Activated naive CD4-positive, alpha-beta T cell (primary cell): ENCODE measurements at places on chromosomes 11 and 22.

DNA sequence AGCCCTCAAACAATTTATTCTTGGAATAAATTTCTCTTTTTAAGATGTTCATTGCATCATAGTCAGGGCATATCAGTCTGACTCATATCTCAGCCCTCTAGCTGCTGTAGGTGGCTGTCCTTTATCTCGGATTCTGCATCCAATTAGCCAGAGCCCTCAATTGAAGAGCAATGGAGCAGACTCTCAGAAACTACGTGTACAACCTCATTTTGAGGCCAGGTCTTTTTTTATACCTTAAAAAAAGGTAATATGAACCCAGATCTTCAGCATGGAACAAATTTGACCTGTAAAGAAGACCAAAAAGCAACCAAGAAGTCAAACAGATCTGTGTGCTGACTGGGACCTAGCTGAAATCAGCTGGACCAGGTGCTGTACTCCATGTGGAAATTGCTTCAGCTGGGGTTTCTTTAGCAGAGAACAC is 8.7 kb downstream of the OR52A5 start:
- no peak for DNase-seq

DNA sequence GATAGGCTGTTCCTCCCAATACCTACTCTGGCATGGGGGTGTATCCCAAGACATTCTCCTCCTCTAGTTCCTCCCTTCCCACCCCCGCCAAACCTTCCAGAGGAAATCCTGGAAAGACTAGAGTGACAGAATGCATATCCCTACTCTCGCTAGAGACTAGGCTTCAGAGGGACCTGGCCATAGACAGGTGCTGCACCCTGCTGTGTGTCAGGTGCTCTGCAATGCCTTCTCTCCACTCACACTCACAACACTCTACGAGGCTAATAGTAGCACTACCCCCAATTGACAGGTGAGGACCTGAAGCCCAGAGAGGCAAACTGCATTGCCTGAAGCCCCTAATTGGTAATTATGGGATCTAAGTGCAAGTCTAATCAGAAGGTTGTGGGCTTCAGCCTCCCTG is 46.2 kb upstream of the LMO1 start:
- DNase-seq = no peak

GRCh38 chr11:44167046-44167445 is 71.6 kb downstream of the EXT2 start:
- no peak for DNase-seq

DNA sequence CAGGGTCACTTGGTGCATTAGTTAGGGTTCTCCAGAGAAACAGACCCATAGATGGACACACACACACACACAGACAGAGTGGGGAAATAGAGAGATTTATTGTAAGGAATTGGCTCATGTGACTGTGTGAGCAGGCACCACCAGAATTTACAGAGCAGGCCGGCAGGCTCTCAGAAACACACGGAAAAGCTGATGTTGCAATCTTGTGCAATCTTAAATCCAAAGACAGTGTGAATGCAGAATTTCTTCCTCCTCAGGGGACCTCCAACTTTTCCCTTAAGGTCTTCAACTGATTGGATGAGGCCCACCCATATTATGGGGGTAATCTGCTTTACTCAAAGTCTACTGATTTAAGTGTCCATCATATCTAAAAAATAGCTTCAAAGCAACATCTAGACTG is 49.8 kb downstream of the APIP start:
- no peak for DNase-seq

GRCh38 chr22:49964136-49965090 is 3.8 kb downstream of the PIM3 start:
- no peak for DNase-seq

GRCh38 chr11:120571476-120571875 is 59.9 kb downstream of the GRIK4 start:
- no peak for DNase-seq

DNA sequence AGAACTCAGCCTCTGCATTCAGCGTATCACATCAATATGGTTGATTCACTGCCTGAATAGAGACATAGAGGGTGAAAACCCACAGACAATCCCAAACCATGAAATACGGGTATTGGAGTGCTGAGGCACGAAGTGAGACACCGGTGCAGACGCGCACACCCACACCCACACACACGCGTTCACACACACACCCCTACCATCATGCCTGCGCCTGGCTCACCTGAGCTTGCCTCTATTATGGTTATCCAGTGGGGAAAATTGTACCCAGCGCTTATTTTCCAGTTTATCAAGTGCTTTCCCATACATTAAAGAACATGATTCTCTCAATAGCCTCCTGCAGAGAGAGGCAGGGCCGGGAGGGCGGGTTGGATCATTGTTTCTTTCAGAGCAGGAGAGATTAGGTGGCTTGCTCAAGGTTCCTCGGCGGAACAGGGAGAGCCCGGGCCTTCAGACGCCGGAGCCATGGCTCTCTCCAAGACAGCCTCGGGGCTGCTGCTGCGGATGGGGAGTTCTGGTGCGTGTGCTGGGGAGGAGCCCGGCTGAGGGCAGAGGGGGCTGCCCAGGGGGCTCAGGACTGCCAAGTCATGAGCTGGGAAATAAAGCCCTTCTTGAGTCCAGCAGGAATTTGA is 78.9 kb upstream of the THY1 start:
- no peak for DNase-seq

DNA sequence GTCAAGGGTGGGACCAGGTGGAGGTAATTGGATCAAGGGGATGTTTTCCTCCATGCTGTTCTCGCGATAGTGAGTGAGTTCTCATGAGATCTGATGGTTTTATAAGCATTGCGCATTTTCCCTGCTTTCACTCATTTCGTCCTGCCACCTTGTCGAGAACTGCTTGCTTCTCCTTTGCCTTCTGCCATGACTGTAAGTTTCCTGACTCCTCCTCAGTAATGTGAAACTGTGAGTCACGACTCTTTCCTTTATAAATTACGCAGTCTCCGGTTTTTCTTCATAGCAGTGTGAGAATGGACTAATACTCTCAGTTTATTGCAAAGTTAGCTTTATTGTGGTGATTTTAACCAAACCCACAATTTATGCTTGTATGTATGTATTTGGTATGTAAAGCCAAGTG is 878.5 kb upstream of the ANO3 start:
- DNase-seq = no peak

DNA sequence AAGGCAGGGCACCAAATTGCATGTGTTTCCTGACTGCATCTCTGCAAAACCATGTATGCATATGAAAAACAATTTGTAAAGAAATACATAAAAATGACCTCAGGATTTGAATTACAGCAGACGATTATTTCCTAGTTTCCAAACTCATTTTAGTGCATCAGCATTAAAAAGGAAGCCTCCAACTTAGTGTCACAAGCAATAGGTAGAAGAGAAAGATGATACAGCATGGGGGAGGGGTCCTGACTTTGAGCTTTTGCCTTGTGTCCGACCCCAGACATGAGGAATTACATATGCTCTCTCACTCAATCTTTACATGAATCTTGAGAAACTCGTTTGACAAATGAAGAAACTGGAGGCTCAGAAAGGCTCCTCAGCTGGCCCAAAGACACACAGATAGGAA is 294.6 kb upstream of the NARS2 start:
- no peak for DNase-seq

DNA sequence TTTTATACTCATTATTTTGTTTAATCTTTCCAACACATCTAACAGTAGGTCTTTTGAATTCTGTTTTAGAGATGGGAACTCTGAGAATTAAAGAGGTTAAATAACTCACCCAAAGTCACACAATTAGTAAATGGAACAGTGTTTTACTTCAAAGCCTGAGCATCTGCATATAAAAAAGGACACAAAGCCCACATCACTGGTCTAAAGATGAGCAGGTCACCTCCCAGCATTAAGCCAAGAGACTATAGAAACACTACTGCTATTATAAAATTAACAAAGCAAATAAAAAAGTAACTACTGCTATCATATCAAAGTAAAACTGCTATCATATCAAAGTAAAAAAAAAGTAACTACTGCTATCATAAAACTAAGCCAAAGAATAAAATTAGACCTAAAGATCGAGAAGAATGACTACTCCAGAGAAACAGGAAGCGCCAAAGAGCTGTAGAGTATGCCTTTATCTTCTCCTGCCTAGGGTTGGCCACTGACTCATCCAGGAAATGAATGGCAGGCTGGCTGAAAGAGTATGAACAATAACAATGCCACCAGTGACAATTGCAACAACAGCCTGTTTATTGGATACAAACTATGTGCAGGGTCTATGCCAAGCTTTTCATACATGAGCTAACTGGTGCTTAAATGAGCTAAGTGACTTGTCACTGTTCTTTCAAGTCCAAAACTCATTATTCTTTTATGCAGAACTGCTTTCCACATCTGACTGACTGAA is 1153.0 kb upstream of the TENM4 start:
- DNase-seq = no peak

DNA sequence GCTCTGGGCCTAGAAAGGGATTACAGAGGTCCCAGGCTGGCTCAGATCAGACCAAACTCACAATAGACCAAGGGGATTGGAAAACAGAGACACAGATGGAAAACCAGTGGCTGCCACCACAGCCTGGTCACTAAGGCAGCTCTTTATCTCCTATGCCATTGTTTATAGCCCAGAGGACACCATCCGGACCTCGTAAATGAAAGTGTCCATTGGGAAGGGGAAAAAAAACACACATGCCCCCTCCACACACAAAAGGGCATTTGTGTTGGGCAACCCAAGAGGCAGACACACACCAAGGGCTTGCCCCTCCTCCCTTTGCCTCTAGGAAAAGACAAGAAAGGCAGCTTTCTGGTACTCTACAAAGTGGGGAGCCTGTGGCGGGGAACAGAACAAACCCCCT is 85.9 kb downstream of the GAB2 start:
- DNase-seq = no peak

- DNase-seq = no peak
These were observed 5.2 kb downstream of the POLD4 start for GRCh38 chr11:67347964-67348749.

- DNase-seq = no peak
These were observed 4.0 kb downstream of the SAA1 start for GRCh38 chr11:18270102-18270501.

- no peak for DNase-seq
These were observed 195.0 kb upstream of the NECTIN1 start for GRCh38 chr11:119924017-119924416.

GRCh38 chr11:62671236-62671607 is 251 bp upstream of the UQCC3 start:
- no peak for DNase-seq

- DNase-seq = no peak
These were observed 65.5 kb downstream of the BCR start for GRCh38 chr22:23245799-23246136.

DNA sequence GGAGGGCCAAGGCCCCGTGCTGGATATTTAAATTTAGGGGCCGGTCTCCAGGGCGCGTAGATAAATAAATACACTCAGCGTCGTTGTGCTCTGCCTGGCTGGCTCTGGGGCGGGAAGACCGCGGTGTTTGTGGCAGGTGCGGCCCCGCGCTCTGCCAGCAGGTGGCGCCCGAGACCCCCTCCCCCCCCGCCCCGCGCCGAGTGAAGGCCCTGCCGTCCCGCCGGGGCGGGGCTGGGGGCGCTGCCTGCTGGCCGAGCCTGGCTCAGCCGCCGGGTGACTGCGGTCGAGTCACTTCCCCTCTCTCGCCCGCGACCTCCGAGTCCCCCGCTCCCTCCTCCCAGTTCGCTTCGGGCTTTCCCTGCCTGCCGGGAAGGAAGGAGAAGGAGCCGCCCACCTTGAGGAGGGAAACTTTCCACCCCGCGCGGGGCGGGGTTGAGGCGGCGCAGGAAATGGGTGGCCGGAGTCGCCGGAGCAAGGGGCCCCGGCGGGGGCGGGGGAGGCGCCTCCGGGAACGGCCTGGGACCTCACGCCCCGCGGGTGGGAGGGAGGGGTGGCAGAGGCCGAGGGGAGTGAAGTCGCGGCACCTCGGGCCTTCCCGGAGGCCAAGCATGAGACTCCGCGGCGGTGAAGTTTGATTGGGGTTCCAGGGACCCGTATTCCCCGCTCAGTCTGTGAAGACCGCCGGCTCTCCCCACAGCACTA is 1.6 kb upstream of the EHBP1L1 start:
- DNase-seq = peak; percentile 72

DNA sequence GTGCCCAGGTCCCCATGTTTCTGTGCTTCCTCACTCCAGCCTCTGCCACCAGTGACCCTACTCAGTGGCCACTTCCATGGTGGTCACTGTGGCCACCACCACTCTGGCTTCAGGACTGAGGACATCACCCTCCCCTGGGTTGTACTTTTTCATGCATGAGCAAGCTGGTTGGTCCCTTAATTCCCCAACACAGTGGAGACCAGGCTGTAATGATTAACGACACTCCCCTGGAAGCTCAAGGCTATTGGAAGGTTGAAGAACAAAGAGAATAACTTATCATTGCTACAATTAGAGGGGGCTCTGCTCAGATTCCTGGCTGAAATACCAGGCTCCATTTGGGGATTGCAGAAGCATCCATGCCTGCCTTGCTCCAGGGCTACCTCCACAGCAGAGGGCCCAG is 10.5 kb downstream of the PLAAT4 start:
- DNase-seq = no peak

GRCh38 chr11:37972691-37973090 is 1374.7 kb upstream of the RAG2 start:
- DNase-seq = no peak
